Natural killer cell (primary cell): ENCODE measurements at places on chromosomes 12 and 14. TPM values are rescaled to one million over a fixed set of nuclear protein-coding genes. Genes with fewer than 3 reads are reported as not detected.

The SERPINA10 gene
- total RNA-seq, result not detected

The MAP1LC3B2 gene
- total RNA-seq, result 1.5 TPM

The DBX2 gene
- total RNA-seq, result not detected

The PLEKHG7 gene
- 0.16 TPM for total RNA-seq

The CLMN gene
- total RNA-seq, result 2.0 TPM

DNA sequence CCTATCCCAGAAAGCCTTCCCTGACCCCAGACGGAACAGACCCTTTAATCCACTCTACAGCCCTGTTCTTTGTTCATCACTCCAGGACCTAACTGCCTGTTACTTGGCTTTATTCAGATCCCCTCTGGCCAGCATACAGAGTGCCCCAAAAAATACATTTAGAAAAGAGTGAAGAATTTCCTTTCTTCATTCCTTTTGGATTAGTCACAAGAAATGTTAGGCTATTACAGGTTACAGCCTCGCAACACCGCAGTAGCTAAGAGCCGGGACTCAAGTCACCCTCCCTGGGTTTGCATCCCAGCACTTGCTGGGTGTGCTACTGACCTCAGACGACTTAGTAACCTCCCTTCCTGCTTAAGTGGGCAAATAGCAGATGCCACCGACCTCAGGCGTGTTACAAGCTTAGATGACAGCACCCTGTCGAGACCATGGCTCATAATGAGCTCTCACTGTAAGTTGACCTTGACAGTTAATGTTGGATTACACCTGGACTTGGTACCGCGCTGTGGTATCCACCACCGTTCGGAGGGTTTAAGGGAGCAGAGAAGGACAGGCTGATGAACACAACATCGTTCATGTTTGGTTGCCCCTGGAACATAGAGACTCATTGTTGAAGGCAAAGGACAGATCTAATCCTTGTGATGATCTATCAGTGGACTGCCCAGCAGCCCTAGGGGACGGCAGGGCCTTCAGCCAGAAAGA lies 12.9 kb downstream of the GLRX5 start:
- no peak overlapping the region for H3K4me3 ChIP-seq
- no peak overlapping the region for H3K27ac ChIP-seq
- no peaks in the 10 kb centered on the region for H3K27me3 ChIP-seq
- no peak for DNase-seq
- H3K36me3 ChIP-seq, result peaks cover 8% of the 10 kb centered on the region
- H3K4me1 ChIP-seq, result peaks cover 15% of the 10 kb centered on the region

DNA sequence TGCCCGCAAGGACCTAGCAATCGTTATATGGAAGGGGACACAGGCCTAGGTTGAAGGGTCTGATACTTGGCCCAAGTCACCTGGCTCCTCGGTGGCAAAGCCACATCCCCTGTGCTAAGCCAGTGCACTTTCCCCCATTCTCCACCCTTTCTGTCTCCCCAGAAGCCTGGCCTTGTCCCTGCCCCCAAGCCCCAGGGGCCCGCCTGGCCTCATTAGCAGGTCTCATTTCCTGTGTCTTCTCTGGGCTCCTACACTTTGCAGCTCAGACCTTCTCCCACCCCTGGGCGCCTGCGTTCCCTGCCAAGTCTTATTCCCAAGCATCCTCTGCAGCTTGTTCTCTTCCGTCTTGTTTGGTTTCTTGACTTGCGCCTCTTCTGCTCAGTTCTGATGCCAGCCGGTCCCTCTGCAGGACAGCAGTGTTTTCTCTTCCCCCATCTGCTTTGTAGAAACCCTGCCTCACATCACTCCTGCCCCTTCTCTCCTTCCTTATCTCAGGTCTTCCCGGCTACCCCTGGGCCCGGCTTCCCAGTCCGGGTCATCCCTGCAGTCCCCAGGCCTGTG lies 66.7 kb downstream of the SLC24A4 start:
- H3K27me3 ChIP-seq, result no peaks in the 10 kb centered on the region
- H3K4me1 ChIP-seq, result peaks cover 8% of the 10 kb centered on the region
- no peak for DNase-seq
- no peak overlapping the region for H3K27ac ChIP-seq
- no peak overlapping the region for H3K4me3 ChIP-seq

GRCh38 chr14:36967892-36968555 lies 204.4 kb downstream of the SLC25A21 start:
- H3K4me1 ChIP-seq, result no peaks in the 10 kb centered on the region
- H3K27me3 ChIP-seq, result no peaks in the 10 kb centered on the region
- H3K27ac ChIP-seq, result no peak overlapping the region
- no peak overlapping the region for H3K4me3 ChIP-seq
- DNase-seq, result no peak

- no peaks in the 10 kb centered on the region for H3K27me3 ChIP-seq
- DNase-seq, result no peak
- H3K27ac ChIP-seq, result no peak overlapping the region
- H3K4me1 ChIP-seq, result no peaks in the 10 kb centered on the region
- no peaks in the 10 kb centered on the region for H3K36me3 ChIP-seq
Measured at GRCh38 chr12:4984971-4985370, 58.7 kb upstream of the KCNA5 start.
